ENCODE measurements at places on chromosomes 2 and 18.

DNA sequence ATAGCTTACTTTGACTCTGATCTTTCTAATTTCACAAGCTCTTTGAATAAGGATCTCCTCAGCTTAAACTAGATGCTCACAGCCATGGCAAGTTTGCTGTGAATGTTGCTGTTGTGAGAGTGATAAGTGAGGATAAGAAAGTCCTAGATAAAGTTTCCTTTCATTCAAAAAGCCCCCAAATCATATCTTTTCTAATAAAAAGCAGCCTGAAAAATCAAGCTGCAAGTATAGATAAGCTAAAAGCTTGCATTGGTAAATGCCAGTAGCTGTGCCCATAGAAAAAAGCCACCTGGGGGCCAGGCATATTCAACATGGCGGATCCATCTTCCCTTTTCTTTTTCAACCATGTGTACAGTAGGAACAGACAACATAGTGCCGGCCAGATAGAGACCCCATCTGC lies 4.3 kb downstream of the NLRC4 start:
- no peak for DNase-seq

DNA sequence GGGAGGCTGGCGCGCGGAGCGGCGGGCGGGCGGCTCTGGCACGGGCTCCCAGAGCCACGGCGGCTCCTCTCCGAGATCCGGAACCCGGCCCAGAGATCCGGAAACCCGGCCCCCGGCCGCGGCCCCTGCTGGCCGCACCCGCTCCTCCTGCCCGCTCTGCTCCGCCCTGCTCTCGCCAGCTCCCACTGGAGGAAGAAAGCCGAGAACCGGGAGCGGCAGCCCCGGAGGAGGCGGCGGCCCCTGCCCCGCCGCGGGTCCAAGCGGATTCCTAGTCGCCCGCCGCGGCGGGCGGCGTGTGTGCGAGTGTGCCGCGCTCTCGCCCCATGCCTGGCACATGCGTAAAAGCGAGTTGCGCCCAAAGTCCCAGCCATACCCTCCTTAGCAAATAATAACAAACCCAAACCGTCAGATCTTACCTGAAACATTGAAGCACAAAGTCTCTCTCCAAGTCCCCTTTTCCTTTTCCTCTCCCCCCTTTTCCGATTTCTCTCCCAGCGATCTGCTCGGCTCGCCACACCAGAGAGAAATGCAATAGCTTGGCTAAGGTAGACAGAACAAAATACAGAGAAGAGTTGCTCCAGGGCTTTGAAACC lies 108.7 kb upstream of the KCTD1 start:
- DNase-seq: peak; percentile 28

- DNase-seq: no peak
Measured at GRCh38 chr2:231930593-231931281, 4.5 kb upstream of the NPPC start.

DNA sequence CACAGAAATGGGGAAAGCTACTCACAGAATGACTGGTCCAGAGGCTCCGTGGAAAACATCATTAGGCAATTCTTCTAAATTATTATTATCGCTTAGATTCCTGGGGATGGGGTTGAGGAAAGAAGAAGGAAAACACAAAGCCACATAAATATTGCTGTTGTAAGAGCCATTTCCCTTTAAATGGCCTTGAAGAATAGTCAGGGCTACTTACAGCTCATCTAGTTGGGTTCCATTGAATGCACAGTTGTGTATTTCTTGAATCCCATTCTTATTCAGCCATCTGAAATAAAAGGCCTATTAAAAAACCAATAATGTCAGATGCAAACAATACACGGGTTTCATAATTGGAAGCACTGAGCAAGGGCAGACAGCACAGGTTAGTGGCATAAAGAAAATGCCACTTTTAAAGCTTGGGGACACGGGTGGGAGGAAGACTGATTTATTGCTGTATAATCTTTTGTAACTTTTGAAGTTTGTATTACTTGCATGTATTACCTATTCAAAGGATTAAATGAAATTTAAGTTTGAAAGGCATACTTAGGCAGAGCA lies 171.4 kb downstream of the FSHR start:
- no peak for DNase-seq

DNA sequence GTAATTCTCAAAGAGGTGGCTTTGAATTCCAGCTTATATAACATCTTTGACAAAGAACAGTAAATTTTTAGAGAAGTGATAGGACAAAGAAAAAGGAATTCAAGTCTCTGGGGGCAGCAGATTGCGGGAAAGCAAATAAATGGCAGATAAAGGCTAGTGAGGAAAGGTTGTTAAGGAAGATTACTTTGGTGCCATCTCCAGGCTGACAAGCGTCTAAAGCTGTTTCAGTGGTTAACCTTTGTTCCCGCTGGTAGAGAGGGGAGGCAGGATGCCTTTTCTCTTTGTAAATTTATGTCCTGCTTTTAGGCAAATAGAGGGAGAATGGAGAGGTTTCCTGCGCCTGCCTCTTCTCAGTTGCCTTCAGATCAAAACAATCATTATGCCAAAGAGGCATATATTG lies 431.2 kb upstream of the CHST9 start:
- DNase-seq: no peak

- no peak for DNase-seq
Measured at GRCh38 chr2:164831180-164831579, 10.4 kb downstream of the COBLL1 start.

- DNase-seq: no peak
Measured at GRCh38 chr2:55103046-55103445, 52.8 kb upstream of the RTN4 start.

GRCh38 chr2:96618596-96619283 lies 19.4 kb downstream of the KANSL3 start:
- DNase-seq: no peak

DNA sequence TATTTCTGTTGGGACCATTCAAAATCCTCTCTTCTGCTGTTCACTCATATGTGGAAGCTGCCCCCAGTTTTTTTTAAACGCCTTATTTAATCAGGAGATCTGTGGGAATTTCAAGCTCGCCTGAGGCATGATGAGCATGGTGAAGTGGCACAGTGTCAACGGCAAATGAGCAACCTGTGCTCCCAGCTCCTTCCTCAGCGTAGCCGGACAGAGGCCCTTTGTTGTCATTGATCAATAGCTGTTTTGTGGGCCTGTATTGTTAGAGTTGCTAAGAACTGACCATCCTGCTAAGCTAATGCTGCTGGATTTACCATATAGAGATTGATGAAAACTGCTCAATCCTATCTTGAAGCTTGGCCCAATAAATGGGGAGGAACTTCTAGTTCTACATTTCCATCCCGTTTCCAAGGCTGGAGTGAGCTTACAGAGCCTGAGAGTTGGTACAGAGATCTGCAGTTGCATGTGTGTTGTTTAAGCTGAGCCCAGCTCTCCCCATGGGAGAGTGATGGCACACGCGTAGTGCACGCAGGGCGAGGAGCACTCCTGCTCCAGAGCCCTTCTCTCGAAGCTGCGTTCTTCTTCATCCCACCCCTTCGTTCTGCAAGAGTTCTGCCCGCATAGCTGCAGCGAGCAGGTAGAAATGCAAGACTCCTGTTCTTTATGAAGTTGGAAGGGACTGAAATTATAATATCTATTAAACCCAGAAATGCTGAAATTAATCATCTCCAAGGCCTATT lies 108.8 kb downstream of the RTN4 start:
- DNase-seq: no peak

DNA sequence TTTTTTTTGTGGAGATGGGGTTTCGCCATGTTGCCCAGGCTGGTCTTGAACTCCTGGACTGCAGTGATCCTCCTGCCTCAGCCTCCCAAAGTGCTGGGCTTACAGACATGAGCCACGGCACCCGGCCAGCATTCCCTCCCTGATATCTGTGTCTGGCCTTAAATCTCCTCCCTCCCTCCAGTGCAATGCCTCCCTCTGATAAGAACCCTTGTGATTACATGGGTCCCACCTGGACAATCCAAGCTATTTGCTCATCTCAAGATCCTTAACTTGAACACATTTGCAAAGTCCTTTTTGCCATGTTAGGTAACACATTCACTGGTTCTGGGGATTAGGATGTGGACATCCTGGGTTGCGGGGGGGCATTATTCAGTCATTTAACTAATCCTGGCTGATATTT lies 40.5 kb upstream of the CREB1 start:
- no peak for DNase-seq

DNA sequence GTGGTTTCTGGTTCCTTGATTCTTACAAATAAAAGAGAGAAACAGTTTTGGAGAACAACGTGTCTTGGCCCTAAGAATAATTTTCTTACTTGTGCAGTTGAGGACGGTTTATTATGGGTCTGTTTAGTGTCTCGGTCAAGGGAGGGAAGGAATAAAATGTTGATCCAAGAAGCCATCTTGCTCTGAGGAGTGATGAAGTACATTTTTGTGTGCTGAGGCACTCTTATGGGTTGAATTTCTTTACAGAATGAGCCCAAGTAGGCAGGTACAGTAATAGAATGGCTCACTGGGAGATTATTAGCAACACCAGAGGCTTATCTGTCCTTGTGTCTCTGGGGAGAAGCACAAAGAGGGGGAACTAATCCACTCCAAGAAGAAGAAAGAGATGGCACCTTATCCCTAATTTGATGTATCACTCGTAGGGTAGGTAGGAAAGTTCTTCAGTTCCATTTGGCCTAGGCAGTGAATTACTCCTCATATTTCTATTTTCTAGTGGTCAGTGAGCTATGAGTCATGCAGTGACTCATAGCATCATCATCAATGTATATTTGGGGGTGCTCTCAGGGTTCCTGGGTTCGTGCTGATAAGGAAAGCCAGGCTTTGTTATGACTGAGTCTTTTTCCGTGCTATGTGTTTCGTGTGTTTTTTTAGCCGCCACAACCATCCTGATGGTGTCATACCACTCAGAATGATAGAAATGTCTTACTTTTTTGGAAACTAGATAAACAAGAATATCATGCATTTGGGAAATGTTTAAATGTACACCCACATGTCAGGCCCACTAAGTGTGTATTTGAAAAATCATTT lies 250.1 kb upstream of the CTAGE1 start:
- DNase-seq: no peak

DNA sequence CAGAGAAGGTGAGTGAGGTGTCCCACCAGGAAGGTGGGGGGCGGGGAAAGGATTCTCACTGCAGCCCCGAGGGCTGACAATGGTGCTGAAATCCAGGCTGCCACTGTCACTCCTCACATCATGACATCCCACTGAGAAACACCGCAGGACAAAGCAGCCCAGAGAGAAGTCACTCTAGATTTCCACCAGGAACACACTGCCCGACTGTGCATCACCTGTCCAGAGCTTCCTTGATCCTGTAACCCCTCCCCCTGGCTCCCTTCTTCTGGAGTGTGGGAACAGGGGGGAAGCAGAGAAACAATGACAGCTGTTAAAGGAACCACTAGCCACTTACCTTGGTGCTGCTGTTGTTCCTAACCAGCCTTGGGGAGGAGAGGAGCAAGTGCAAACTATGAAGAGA lies 69.9 kb downstream of the MRO start:
- no peak for DNase-seq

- DNase-seq: peak; percentile 69
Measured at GRCh38 chr18:48949050-48949605, 1.6 kb downstream of the SMAD7 start.

DNA sequence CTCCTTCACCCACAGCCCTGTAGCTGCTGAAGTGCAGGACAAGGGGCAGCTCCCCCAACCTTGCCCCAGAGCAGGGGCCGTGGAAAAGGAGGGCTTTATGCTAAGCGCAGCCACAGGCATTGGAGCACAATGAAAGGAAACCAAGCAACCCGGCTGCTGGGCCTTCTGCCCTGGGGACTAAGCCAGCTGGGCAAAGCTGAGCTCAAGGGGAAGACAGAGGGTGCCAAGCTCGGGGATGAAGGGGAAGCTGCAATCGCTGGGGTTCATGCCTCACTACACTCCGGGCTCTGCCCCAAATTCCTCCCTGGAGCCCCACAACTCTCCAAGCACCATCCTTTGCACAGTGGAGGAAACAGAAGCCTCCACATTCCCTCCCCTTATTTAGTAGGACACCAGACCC lies 12.4 kb downstream of the SFXN5 start:
- no peak for DNase-seq

DNA sequence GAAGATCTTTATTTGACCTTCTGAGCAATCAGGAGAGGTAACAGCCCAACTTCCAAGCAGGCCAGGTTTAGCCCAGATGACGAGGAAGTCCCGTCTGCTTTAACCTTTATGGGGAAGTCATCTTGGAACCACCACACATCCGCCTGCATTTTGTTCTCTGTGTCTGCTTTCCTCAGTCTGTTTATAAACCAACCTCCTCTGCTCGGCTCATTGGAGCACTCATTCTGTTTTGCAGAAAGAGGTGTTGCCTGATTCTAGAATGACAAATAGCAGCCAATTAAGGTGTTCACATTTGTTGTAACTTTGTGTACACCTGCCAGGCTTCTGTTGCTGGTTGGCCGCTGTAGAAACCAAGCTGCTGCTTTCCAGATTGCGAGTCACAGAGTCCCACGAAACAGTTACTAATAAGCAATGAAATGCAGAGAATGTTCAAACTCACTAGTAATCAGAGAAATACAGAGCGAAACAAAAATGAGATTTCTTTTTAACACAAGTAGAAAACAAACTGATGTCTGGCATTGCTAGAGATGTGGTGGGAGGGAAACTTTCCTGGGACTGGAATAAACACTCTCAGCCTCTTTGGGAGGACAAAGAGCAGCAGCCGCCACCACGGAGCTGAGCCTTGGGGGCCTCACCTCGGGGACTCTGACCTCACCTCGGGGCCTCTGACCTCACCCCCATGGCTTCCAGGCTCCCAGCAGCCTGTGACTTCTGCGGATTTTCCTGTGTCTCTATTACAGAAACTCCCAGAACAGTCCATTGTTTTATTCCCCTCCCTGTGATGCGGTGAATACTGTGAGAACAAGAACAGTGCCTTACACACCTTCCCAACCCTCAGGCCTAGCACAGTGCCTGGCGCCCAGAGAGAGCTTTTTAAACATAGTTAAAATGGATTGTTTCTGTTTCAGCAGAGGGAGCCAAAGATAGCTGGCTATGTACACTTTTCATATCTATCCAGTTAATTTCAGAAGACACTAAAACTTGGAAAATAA lies 64.0 kb downstream of the MBP start:
- peak; percentile 78 for DNase-seq

- no peak for DNase-seq
Measured at GRCh38 chr2:9673914-9674481, 43.2 kb upstream of the YWHAQ start.

DNA sequence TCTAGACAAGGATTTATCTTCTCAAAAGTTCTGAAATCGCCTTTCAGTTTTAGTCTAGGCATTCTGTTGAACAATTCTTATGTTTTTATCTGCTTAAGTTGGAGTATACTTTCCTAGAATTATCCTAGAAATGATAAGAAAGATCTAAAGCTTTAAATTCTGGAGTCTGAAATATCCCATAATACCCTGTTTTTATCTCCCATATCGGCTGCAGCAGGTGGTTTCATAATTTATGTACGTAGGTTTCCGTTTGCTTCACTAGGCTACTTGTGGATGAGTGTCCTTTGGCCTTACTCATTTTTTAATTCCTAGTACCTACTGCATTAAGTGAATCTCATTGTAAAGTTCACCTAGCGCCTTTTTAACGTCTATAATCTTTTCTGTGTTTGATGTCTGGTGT lies 58.5 kb upstream of the MGAT5 start:
- DNase-seq: no peak

DNA sequence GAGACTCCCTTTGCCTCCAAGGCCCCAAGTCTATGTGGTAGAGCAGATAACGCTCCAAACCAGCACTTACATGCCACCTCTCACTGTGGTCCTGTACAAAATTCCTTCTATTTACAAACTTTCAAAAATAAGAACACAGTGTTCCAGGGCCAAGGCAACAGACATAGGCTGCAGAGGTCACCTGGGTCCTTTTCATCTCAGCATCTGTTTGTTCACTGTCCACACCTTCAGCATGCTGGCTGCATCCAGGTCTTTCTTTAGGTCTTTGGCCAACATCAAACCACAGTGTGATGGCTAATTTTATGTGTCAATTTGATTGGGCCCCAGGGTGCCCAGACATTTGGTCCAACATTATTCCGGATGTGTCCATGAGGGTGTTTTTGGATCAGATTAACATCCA lies 20.0 kb upstream of the INO80C start:
- DNase-seq: no peak

Measured in B cell (primary cell).